ENCODE measurements at places on chromosomes 12 and 14.

DNA sequence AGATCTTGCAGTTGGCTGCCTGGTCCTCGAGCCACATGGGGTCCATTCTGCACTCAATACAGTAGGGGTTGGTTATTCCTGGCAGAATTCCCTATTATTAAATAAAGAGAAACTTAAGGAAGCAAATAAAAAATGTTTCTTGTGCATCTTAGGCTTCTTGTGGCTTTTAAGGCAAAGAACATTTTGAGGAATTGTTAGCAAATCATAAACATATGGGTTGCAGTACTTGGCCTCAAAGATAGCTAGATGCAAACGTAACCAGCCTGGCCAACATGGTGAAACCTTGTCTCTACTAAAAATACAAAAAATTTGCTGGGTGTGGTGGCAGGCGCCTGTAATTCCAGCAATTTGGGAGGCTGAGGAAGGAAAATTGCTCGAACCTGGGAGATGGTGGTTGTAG is 50.8 kb upstream of the KCNA5 start:
- DNase-seq: no peak

DNA sequence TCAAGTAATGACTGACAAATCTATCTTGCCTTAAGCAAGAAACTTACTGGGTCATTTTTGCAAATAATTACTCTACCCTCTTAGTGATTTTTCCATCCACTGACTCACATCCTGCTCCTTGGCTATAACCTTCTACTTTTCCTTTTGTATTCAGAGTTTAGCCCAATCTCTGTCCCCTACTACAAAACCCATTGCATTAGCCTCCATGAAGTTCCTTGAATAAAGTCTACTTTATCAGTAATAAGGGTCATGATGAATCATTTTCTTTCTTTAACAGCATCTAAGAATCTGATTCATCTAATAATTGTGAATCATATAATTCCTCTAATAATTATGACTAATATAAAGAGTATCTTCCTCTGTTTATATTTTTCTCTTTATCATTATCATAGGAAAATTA is 132.6 kb downstream of the NTS start:
- DNase-seq: no peak

- DNase-seq: no peak
These were observed 74.2 kb upstream of the CSRP2 start for GRCh38 chr12:76952995-76953394.

DNA sequence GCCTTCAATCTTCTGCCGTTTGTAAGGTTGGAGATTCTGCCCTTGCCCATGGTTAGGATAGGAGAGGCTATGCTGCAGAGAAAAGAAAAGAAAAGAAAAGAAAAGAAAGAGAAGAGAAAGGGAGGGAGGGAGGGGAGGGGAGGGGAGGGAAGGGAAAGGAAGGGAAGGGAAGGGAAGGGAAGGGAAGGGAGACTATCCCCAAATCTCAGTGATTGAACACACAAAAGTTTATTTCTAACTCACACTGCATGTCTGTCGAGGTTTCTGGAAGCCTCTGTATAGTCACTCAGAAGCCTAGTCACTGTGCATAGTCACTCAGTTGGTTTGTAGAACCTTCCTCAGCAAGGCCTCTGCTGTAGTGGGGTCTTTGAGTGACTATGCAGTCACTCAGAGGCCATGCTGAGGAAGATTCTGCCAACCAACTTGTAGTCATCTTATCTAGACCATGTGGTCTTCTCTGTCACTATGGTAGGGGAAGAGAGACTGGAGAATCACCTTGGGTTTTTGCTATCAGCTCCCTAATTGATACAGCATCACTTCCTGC is 52.3 kb upstream of the ABCC9 start:
- no peak for DNase-seq

DNA sequence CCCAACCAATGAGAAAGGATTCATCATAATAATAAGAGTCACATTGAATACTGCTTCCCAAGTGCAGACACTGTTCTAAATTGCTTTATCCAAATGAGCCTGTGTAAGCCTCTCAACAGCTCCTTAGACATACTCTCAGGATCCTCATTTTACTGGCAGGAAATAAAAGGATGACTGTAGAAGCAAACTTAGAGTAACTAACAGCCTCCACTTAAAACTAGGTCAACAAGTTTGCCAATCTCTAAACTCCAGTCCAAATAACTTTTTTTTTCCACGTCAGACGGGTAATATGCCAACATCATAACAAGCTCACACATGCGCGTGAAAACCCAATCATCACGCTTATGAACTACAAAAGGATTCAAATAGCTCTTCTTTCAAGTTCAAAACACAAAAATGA is 15.3 kb upstream of the DPF3 start:
- no peak for DNase-seq

GRCh38 chr12:57401165-57401564 is 29.7 kb downstream of the R3HDM2 start:
- no peak for DNase-seq

DNA sequence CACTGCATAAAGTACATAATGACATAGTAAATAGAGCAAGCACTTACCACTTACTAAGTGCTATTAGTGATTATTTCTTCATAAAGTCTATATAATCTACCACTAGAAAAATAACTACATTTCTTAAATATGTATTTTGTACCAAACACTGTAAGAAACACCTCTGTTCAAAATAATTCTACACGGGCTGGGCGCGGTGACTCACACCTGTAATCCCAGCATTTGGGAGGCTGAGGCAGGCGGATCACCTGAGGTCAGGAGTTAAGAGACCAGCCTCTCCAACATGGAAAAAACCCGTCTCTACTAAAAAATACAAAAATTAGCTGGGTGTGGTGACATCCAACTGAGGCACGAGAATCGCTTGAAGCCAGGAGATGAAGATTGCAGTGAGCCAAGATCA is 38.9 kb downstream of the ATG2B start:
- no peak for DNase-seq

DNA sequence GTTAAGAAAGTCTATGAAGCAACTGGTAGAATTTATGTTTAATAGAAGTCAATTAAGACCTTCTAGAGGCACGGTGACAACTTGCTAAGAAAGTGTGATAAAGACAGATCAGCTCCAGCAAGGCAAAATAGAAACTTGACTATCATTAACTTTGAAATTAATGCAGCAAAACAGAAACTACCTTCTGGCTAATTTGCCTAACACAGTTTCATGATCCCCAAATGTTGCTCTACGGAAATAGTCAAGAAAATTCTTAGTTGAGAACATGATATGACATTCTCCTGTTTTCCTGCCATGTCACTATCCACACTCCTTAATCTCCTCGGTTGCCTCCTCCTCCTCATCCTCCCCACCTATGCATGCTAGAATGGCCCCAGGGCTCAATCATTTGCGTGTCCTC is 4.2 kb downstream of the DENND5B start:
- DNase-seq: no peak

- no peak for DNase-seq
These were observed 156.1 kb upstream of the TMEM260 start for GRCh38 chr14:56423544-56423943.

GRCh38 chr14:103801459-103801858 is 45.9 kb downstream of the PPP1R13B start:
- no peak for DNase-seq

Measured in SIG-M5 (cell line).